Activated CD8-positive, alpha-beta T cell treated with anti-CD3 and anti-CD28 coated beads for 36 hours (primary cell): ENCODE measurements at places on chromosomes 3 and 15. TPM values are rescaled to one million over a fixed set of nuclear protein-coding genes. Genes with fewer than 3 reads are reported as not detected.

DNA sequence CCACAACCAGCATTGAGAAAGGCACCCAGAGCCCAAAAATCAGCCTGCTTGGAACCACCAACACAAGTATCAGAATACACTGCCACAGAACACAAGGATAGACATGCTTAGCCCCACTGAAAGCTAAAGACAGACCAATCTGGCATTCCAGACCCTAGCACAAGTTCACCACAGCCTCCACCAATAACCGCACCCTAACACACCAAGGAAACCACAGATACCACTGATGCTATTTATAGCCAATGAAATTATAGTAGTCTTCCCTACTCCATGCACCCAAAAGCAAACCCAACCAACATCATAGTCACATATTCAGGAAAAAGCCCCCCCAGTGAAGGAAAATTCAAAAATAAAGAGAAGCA lies 83.9 kb upstream of the STT3B start:
- H3K27me3 ChIP-seq = no peaks in the 10 kb centered on the region
- no peak overlapping the region for H3K27ac ChIP-seq
- no peak for DNase-seq
- H3K4me3 ChIP-seq = no peak overlapping the region
- H3K4me1 ChIP-seq = peaks cover 17% of the 10 kb centered on the region
- peaks cover 4% of the 10 kb centered on the region for H3K36me3 ChIP-seq

The FANCD2OS gene
- not detected for total RNA-seq

The MB21D2 gene
- total RNA-seq = 3.1 TPM

The GPR160 gene
- 8.2 TPM for total RNA-seq

DNA sequence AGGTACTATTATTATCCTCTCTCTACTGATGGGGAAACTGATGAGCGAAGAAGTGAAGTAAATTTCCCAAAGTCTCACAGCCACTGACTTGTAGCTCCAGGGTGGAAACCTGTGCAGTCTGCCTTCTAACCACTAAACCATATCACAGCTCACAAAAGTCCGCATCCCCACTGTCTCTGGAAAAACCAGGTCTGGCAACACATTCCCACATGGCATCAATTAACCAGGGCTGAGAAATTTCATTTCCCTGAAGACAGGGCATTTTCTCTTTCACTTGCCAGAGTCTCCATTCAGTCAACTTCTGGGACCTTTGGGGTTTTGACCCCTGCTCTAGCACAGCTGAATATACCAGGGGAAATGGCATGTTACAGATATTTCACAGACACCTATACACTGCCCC lies 26.5 kb downstream of the FBXO40 start:
- H3K4me1 ChIP-seq = no peaks in the 10 kb centered on the region
- no peaks in the 10 kb centered on the region for H3K27me3 ChIP-seq
- H3K4me3 ChIP-seq = no peak overlapping the region
- no peak for DNase-seq
- H3K27ac ChIP-seq = no peak overlapping the region
- H3K36me3 ChIP-seq = no peaks in the 10 kb centered on the region

- H3K4me3 ChIP-seq = no peak overlapping the region
- no peak for DNase-seq
- H3K27me3 ChIP-seq = no peaks in the 10 kb centered on the region
Measured at GRCh38 chr3:101812895-101813294, 33.9 kb downstream of the NXPE3 start.

GRCh38 chr3:27859821-27860220 lies 137.7 kb upstream of the EOMES start:
- no peak overlapping the region for H3K4me3 ChIP-seq
- H3K36me3 ChIP-seq = peaks cover 2% of the 10 kb centered on the region
- H3K27me3 ChIP-seq = no peaks in the 10 kb centered on the region
- H3K27ac ChIP-seq = no peak overlapping the region
- no peak for DNase-seq

The TRPM1 gene
- not detected for total RNA-seq

The CIDEC gene
- total RNA-seq = not detected

- H3K36me3 ChIP-seq = no peaks in the 10 kb centered on the region
- no peak overlapping the region for H3K4me3 ChIP-seq
- no peaks in the 10 kb centered on the region for H3K27me3 ChIP-seq
- H3K27ac ChIP-seq = no peak overlapping the region
- peaks cover 39% of the 10 kb centered on the region for H3K4me1 ChIP-seq
- no peak for DNase-seq
Measured at GRCh38 chr15:57220205-57220604, 156.1 kb upstream of the CGNL1 start.

- H3K27me3 ChIP-seq = no peaks in the 10 kb centered on the region
- no peaks in the 10 kb centered on the region for H3K36me3 ChIP-seq
- H3K27ac ChIP-seq = no peak overlapping the region
- H3K4me1 ChIP-seq = no peaks in the 10 kb centered on the region
- no peak for DNase-seq
Measured at GRCh38 chr3:38049358-38050126, 10.5 kb downstream of the DLEC1 start.
